ENCODE measurements at places on chromosomes 11 and 22. TPM values are rescaled to one million over a fixed set of nuclear protein-coding genes. Genes with fewer than 3 reads are reported as not detected.

The ANGPTL5 gene
- total RNA-seq: 1.9 TPM

- no peak for DNase-seq
These were observed 70.6 kb upstream of the ATXN10 start for GRCh38 chr22:45600790-45601730.

The SAA4 gene
- not detected for total RNA-seq

DNA sequence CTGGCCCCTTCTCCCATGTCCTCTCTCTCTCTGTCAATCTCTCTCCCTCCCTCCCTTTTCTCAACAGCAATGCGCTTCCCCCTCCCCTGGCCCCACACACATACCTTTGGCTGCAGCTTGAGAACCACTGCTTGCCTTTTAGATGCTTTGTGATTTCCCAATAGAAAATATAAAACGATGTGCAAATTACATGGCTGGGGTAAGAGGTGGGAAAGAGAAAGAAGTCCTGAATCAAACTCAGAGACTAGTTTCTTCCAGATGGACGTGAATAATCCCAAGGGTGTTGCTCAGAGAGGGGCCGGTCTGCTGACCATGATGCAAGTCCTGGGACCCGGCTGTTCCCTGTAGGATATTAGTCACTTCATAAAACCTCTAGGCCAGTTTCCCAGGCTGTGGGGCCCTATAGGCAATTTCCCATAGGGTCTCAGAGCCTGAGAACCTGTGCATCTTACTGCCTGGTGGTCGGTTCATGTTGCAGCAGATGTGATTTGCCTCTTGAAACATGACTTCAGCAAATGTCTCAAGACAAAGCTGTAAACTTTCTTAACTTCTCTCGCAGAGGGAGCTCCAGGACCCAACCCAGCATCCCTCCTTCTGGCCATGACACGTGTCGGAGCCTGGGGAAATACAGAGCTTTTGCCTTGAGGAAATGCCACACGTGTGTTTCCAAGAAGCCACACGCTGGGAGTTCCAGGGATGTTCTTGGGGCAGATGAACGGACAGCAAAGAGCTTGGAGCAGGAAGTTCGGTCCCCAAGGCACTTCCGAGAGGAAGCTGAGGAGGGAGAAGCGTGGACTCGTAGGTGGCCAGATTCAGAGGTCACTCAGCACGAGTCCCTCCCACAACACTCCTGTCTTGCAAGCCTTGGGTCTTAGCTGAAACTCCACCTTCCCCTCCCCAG lies 34.5 kb upstream of the ETS1 start:
- peak; percentile 49 for DNase-seq

The RBMXL2 gene
- total RNA-seq: not detected

The FOLR1 gene
- total RNA-seq: 0.94 TPM

GRCh38 chr11:133403900-133404299 lies 128.4 kb downstream of the OPCML start:
- DNase-seq: no peak

- DNase-seq: no peak
These were observed 51.1 kb downstream of the MCM5 start for GRCh38 chr22:35450824-35451569.

The WT1 gene
- total RNA-seq: 2.3 TPM

The FBLN1 gene
- total RNA-seq: 89.5 TPM

- no peak for DNase-seq
These were observed 15.9 kb downstream of the MED15 start for GRCh38 chr22:20523086-20523983.

DNA sequence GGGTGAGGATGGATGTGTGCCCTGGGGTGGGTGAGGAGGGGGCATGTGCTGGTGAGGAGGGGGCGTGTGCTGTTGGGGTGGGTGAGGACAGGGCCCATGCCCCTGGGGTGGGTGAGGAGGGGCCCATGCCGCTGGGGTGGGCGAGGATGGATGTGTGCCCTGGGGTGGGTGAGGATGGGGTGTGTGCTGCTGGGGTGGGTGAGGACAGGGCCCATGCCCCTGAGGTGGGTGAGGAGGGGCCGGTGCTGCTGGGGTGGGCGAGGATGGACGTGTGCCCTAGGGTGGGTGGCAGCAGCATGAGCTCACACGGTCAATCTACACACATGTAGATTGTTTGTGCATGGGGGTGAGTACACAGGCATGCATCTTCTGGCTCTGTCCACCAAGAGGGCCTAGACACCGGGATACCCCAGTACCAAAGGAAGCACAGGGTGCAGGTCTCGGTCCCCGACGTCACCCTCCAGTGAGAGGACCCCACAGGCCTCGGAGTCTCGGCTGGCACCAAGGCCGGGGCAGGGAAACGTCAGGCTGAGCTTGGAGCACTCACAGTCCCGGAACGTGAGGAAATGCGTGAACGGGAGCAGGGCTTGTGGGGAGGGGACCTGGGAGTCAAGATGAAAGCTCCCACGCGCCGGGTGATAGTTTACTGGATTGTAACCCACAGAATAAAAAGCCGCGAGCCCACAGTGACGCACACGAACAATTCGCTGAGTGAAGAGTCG lies 37.4 kb upstream of the TOLLIP start:
- no peak for DNase-seq

The INSC gene
- total RNA-seq: 1.00 TPM

- DNase-seq: no peak
These were observed 36.8 kb downstream of the OR10A6 start for GRCh38 chr11:7894251-7894650.

The OR5A1 gene
- total RNA-seq: not detected

GRCh38 chr22:35578836-35579575 lies 38.1 kb downstream of the MB start:
- peak; percentile 56 for DNase-seq

The CELF1 gene
- 97.4 TPM for total RNA-seq

GRCh38 chr22:45918459-45919370 lies 58.2 kb downstream of the WNT7B start:
- DNase-seq: no peak

DNA sequence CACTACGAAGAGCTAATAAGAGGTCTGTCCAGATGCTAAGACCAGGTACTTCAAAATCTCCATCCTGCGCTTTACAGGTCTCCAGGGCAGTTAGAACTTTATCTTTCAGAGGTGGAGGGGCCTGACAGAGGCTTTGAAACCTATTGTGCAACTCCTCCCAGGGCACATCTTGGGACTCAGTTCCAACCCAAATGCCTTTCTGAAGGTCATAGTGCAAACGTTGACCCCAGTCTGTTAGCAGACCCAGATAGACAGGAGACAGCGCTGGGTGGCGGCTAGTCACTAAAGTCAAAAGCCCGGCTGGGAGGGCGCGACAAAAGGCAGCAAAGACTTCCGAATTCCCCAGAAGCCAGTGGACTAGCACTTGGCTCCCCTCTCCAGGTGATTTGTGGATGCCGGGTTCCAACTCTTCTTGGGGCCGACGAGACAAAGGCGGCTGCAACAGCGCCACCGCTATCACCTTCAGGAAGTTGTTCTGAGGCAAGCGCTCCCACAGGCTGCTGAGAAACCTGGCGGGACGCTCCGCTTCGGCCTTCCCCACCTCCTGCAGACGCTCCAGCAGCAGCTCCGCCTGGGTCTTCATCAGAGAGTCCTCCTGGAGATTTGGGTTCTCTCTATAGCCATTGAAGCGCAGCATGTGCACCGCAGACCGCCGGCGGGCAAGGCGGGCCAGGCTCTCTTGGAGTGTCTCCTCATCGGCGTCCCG lies 728 bp downstream of the FANCF start:
- DNase-seq: no peak

DNA sequence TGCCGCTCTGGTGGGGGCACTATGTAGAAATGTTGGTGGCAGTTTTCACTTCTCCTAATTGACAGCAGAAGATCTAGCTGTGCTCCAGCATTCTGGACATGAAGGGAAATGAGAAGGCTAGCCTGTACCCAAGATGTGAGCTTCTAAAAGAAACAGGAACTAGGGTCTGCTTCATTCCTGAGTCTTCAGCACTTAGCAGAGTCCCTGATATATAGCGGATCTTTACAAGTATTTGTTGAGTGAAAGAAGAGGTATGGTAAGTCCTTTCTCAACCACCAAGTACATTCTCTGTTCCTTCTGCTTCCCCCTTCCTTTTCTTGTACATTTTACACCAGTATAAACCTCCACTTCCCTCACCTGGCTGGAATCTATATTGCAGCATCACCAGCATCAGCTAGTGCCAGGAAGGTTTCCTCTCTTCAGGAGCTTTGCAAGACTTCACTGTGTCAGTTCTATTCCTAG lies 408.3 kb upstream of the CADM1 start:
- DNase-seq: no peak

DNA sequence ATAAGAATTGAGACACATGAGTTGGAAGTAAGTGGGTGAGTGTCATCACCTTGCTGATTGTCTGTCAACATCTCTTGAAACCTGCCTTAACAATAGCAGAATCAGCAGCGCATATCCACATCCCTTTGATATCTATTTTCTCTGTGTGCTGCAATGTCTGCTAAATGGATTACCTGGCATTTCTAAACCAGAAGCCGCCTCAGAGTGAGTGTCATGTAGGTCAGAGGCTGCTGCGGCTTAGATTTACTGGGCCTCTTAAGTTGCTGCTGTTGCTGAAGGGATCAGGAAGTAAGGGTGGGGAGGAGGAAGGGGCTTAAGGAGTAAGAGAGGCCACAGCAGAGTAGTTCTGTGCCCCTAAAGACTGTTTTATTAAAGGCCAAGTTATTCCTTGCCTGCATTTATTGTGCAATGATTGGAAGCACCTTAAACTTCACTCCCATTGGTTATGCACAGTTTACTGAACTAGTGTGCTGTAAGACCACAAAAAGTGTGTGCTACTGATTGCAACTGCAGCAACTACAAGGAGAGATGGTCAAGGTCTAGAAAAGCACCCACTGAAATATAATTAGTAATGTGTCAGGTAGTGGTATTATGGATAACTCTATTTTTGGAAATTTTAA lies 29.8 kb upstream of the TMEM41B start:
- DNase-seq: no peak

DNA sequence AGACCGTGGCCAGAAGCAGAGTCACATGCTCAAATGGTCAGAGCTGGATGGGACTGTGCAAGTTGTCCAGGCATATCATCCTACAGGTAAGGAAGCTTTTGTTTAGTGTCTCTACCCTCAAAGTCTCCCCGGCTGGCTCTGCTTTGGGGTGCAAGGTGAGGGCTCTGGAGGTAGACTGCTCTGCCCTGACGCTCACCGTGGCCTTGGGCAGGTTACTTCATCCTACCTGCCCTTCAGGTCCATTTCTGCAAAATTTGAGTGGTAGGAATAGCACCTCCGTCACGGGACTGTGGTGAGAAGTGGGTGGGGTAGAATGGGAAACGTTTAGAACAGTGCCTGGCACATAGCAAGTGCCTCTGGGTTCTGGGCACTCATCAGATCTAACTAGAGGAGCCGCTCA lies 42.2 kb downstream of the NAT10 start:
- no peak for DNase-seq

The DDIAS gene
- total RNA-seq: 0.89 TPM

DNA sequence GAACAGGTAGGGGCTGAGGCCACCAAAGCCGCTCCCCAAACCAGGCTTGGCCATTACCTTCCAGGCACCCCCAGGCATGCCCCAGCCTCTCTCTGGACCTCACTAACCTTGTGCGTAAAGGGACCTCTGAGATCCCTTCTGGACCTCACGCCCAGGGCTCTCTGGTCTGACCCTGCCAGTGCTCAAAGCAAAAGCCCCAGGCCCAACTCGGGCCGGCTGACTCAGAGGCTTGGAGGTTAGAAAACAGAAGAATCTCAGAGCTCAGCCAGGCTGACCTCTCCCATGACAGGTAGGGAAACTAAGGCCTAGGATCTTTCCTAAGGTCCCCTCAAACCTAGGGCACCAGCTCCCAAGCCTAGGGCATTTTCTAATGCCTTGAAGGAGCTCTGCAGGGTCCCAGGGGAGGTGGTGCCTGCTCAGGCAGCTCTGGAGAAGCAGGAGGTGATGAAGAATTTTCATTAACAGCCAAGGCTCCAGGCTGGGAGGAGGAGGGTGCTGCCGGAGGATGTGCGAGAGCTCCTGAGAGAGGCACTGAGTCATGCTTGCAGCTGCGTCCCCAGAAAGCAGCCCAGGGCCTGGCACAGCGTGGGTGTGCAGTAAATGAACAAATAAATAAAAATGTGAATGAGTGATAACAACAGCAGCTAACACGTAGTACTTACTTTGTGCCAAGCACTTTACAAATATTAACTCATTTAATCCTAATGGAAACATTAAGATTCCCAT lies 25.6 kb downstream of the ARRB1 start:
- DNase-seq: peak; percentile 83

GRCh38 chr22:32489377-32489776 lies 14.8 kb downstream of the FBXO7 start:
- no peak for DNase-seq

The BRSK2 gene
- 0.67 TPM for total RNA-seq

DNA sequence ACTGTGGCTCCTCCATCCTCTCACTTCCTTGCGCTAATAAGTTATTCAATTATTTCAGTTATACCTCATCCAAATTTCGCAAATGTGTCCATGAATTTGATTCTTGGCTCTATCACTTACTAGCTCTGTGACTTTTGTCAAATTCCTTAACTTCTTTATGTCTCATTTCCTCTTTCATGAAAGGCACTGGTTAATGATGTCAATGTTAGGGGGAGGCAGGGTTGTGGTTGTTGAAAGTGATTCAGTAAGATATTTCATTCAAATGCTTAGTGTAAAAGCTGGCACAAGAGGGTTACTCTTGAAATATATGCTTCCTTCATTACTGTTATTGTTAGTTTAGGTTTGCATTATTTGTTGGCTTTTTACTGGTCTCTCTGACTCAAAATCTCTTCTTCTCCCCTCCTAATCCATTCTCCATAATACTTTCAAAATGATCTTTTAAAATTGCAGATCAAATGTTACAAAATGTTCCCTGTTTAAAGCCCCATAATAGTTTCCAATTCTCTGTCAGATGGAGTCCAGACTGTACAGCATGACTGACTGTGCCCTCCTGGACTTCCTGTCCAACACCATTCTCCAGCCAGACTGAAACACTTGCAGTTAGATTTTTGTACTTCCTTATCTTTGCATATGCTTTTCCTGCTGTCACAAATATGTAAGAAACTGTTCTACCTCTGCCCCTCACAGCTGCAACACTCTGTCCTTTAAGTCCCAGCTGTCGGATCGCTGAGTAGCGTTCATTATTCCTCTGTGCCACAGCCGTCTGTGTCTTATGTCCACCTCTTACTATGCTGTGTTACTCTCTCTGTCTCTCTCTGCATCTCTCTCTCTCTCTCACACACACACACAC lies 510.6 kb upstream of the RAG2 start:
- DNase-seq: no peak

The HIRA gene
- total RNA-seq: 18.2 TPM

The PLAAT5 gene
- total RNA-seq: 4.0 TPM

- no peak for DNase-seq
These were observed 493 bp upstream of the CYTH4 start for GRCh38 chr22:37281646-37282384.

DNA sequence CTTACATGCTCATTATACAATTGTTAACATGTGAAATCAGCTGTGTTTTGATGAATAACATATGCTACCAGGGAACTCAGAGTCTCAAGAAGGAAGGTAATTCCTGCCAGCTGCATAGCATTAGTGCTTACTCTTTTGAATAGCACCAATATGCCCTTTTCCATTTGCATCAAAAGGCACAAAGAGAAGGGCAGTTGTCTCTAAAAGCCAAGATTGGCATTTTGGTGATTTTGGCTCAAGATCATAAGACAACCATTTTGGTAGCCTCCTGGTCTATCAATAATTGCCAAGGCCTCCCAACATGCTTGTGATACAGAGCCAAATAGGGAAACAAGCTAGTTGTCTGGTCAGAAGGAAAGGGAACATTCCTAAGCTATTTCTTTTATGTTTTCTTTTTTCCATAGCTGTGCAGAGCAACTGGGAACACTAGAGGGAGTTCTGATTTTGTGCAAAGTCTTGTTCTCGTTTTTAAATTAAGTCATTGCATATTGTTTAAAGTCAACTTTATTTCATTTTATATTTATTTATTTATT lies 416.7 kb upstream of the CHORDC1 start:
- no peak for DNase-seq

The TRIM3 gene
- total RNA-seq: 11.4 TPM

The OR4D5 gene
- total RNA-seq: not detected

- no peak for DNase-seq
These were observed 333.3 kb downstream of the TTC28 start for GRCh38 chr22:28346308-28346707.
